Calu3 (cell line): ENCODE measurements at places on chromosomes 2 and 18.

DNA sequence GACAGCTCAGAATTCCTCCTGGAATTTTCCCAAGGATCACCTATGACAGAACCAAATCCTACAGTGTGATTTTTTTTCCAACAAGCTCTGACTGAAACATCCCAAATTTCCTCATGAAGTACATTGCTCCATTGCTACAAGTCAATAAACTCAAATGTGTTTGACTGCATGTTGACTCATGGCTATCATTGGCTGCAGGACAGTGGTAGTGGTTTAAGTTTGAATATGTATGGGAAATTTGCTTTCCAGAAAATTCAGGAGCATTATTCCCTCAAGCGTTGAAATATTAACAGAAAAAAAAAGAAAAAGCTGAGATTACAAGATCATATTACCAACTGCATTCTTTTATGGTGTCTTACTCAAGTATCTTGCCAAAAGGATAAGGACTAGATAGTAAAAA lies 402.8 kb upstream of the DSEL start:
- DNase-seq: no peak

- DNase-seq: no peak
Measured at GRCh38 chr2:94984964-94985575, 40.4 kb upstream of the MAL start.

GRCh38 chr2:5720426-5720825 lies 28.2 kb downstream of the SOX11 start:
- DNase-seq: no peak

DNA sequence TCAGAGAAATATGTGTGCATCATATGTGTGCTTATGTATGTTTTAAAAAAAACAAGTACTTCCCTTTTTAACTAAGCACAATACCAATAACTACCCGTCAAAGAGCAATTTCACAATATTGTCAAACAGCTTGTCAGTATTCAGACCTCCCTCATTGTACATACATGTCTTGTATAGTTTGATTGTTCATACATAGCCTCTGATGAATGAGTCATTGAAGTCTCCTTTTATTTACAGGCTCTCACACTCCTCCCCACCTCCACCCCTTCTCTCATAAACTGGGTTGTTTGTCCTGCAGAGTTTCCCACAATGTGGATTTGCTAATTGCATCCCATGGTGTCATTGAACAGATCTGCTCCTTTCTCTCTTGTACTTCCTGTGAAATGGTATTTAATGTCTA lies 132.8 kb upstream of the L3MBTL4 start:
- DNase-seq: no peak

GRCh38 chr2:218659988-218660358 lies 490 bp downstream of the BCS1L start:
- DNase-seq: no peak
